ENCODE measurements at places on chromosomes 16 and 17.

DNA sequence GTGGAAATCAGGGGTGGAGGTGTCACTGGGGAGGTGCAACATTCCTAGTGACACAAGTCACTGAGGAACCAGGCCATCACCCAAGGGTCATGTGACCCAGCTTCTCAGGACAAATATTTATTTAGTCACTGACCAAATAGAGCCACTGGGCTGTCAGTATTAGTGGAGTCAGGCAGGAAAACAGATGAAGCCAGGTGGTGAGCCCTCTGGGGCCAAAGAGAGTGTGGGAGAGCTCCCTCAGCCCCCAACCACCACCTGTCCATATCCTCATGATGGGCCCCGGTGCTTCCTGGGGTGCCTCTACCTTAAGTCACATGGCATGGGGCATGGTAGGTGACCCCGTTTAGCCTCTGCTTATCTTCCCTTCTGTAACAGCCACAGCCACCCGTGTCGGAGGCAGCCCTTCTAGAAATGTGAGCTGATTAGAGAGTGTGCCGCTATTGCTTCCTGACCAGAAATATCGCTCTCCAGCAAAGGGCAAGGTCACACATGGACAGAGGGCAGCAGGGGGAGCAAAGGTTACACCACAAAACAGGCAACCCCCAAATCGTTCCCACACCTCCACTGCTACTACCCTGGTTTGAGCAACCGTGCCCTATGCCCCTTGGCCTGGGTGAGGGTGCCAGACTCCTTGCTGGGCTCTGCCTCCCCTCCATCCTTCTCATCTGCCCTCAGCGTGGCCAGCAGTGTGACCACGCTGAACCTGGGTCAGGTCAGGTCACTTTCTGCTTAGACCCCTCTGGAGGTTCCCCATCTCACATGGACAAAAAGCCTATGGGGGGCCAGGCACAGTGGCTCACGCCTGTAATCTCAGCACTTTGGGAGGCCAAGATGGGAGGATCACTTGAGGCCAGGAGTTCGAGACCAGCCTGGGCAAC lies 8.6 kb upstream of the AKTIP start:
- no peak for DNase-seq

DNA sequence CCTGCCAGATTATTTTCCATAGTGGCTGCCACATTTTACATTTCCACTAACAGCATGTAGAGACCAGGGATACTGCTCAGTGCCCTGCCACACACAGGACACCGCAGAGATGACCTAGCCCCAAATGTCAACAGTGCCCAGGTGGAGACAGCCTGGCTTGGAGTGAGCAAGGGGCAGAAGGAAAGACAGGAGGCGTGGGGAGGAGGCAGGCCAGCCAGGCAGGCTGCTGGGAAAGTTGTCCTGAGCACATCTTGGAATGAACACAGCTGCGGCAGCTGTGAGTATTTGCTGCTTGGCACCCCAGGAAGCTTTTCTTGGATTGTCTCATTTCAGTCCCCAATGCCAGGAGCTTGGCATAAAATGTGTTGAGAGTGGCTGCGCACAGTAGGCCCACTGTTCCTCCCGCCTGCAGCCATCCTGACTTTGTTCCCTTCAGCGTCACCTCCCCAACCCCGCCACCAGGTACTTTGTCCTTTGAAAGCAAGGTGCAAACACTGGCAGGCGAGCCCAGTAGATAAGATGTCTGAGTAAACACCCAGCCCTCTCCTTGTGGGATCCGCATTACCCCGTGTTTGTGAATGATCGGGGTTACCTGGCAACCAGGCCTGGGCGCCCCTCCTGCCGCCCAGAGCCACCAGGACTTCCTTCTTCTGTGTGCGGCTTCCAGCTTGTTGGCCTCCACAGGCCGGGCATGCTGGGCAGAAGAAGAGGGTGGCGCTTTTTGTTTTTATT lies 114.0 kb downstream of the CMIP start:
- DNase-seq, result no peak

DNA sequence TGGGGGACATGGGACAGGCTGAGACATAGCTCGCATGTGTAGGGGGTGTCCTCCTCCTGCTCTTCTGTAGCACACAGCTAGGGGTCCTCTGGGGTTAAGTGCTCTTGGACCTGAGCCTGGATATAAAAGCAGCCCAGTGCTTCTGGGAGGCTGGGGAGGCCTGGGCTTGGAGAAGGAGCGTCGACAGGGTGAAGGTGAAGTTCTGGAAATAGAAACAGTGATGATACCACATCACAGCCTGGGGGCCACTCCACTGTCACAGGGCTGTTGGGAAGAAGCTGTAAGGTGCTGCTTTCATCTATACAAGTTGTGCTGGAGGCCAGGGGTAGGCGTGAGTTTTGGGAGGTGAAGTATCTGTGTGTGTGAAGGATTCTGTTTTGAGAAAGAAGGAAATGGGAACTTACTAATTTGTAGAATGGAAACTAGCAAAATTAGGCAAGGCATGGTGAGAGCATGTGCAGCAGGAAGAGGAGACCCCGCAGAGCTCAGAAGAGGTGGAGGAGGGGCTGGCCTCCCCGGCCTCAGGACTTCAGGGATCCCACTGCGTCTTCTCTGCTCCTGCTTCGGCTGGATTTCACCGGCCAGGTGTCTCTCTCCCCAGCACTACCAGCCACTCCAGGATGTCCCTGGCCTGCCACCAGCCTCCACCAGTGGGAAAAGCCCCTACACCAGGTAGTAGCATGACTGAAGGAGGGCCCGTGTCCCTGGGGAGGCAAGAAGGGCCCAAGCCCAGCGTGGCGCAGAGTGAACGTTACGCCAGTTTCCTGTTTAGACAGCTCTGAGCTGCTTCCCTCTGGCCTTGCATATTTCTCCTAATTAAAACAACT lies 19.4 kb downstream of the PLCG2 start:
- DNase-seq, result peak; percentile 42

DNA sequence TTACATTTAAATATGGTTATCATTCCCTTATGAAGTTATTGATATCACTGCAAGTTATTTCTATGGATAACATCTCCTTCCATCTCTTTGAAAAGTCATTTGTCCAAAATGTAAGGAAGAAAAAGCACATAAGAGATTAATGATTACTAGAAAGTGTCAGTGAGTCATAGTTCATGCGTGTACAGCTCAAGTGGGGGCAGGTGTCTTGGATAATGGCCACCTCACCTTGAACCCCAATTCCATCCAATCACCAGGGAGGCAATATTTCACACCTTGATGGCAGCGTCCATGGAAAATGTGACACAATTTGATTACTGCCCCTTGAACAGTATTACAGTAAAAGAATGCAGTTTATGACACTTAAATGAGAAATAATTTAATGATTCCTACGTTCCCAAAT lies 358.3 kb upstream of the SOX9 start:
- DNase-seq, result no peak

GRCh38 chr17:75979705-75980187 lies 706 bp downstream of the TEN1 start:
- no peak for DNase-seq

All from RPMI8226 (cell line).